Pancreas (tissue), 10 donors: ENCODE measurements at places on chromosomes 4 and X. TPM values are rescaled to one million over a fixed set of nuclear protein-coding genes. Genes with fewer than 3 reads are reported as not detected.

DNA sequence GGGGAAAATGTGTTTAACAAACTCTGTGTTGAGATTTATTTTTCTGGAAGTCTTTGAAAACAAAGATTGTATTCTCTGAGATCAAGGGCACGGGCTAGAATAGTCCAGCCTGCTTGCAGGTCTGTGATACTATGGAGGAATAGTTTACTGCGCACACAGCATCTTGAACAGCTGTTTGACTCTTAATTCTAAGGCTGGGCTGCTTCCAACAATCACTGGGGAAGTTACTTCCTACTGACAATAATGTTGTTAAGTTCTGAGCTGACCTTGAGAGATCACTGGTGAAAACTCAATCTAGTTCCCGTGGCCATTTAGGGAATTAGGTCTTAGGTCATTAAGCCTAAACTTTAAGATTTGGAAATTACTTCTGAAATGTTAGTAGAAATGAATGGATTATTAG, 416.1 kb upstream of the FTHL17 start:
- no peak for DNase-seq

The VCX gene
- 0.16 TPM for total RNA-seq

The CYP2U1 gene
- 1.1 TPM for total RNA-seq

DNA sequence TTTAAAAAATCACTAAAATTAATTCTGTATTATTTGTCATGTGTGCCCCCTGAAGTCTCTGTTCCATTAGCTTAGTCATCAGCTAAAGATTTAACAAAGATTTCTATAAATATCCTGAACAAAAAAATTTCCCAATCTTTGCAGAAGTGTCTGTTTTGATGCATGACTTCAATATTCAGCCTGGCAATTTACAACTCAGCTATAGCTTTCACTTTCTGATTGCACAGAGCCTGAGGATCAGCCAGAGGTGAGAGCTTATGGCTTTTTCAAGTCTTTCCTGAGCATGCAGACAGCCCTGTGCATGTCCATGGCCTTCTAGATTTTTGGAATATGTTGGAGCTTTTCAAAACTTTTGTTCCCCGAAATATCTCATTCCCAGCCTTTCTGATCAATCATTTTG, 420.1 kb downstream of the ZNF674 start:
- DNase-seq, result no peak
